Left forelimb (tissue), 1 donor: ENCODE measurements at places on chromosomes 2 and 18.
A peak's percentile ranks its signal among the peaks of the same experiment; 100 is the strongest.

DNA sequence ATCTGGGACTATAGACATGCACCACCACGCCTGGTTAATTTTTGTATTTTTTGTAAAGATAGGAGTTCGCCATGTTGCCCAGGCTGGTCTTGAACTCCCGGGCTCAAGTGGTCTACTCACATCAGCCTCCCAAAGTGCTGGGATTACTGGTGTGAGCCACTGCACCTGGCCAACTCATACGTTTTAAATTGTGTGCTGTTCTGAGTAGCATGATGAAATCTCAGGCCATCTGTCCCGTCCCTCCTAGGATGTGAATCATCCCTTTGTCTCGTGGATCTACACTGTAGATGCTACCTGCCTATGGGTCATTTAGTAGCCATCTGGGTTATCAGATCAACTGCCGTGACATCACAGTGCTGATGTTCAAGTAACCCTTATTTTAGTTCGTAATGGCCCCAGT is 38.5 kb upstream of the RMP24 start:
- no peak for DNase-seq

GRCh38 chr18:24982831-24983230 is 369.1 kb downstream of the ZNF521 start:
- DNase-seq, result no peak

DNA sequence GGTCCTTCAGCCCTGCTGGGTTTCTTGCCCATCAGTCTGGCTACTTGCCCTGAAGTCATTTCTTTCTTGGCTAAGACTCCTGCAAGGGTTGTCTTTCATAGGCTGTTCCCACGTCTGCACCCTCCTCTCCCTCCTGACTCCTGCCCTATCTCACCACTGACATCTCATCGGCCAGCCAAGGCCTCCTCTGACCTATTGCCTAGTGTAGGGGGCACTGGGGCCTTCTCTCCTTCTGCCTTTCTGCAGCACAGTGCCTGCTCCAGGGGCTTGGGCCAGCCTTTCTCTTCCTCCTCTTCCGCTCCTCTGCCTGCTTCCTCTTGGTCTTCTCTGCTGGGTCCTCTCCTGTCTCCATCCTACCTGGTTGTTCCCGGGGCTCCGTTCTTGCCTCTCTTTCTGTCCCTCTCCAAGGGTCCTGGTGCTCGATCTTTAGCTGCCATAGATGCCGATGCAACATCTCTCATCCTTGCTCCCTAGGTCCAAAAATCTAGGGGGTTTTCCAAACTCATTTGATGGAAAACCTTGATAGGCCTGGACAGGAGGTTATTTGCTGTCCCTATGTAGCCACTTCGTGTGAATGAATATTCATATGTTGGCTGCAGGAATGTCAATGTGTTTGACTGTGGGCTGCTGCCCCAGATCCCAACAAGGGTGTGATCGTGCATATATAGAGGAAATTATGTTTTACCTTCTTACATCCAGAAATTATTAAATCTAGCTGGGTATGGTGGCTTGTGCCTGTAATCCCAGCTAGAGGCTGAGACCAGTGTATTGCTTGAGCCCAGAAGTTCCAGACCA is 9.7 kb upstream of the NT5DC4 start:
- no peak for DNase-seq

- no peak for DNase-seq
Measured at GRCh38 chr2:201151127-201151981, 31.6 kb upstream of the CASP10 start.

DNA sequence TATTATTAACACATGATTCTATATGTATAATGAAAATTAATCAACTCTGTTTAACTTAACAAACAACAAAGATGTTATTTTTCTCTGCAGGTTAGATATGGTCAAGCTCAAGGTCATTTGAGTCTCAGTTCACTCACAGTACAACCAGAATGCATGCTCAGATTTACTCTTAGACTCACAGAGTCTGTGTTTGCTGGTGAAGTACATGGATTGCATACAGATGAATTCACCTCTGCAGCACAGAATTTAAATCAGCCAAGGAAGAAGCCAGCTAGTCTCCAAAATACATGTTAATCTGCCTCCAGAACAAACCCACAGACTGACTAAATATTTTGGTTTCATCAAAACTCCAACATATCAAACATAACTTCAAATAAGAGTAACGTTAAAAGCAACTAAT is 424.5 kb downstream of the RAD51AP2 start:
- DNase-seq, result no peak

DNA sequence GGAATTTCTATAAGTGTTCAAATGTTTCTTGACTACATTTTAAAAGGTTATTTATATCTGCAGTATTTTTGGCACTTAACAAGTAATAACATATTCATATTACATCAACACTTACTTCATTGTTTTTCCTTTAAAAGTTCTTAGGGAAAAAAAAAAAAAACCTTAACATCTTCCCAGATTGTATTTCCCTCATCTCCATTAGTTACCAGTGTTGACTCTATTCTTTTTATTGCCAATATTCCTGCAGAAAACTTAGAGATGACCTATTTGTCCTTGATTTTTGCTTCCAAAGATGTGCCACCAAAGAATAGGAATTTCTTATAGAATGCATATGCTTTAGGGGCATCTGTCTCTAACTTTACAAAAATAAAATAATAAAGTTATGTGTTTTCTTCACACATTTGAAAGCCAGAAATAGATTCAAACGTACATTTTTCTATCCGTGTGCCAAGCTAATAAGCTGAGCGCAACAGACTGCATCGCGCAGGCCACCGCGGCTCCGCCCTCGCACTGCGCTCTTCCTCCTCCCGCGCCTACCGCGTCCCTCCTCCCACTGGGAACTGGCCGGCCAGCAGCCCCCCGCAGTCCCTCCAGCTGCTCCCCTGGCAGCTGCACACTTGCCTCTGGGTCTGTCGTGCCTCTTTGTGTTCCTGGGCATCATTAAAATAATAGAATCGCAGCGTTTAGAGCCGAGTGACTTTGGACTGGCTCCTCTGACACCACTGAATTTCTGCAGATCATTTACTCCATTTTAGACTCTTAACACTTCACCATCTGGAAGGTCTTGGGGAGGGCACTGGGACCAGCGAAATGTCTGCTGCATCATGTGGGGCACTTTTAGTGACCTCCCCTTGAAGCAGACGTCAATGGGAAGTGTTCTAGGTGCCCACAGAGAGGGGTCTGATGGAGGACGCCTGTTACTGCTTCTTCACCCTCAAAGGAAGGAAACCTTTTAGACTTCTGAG is 21.2 kb upstream of the NAB1 start:
- DNase-seq, result peak; percentile 87

- DNase-seq, result no peak
Measured at GRCh38 chr2:188668017-188668680, 306.0 kb upstream of the COL3A1 start.

DNA sequence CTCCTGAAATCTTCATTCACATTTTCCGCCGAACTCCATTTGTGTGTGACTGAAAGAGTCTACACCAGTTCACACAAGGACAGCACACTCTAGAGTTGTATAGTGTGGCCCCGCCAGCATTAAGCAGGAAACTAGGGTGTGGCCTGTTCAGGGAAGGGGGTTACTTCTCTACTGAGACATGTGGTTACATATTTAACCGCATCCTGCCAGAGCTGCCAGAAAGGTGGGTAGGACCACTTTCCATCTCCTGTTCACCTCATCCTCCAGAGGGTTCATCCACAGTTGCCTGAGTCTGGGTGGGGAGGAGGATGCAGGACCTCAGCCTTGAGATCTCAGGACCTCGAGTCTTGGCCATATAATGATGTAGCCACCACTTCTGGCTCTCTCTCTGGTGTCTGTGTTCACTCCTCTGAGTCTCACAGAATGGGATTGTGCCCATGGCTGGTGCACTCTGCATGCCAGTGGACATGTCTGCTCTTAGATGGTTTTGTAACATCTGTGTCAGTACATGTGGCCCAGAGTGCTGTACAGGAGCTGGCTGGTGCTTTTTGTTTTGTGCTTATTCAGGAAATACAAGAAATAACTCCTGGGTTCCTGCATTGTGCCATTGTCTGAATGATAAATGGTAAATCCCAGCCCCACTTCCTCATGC is 7.7 kb upstream of the SP140L start:
- DNase-seq, result no peak

DNA sequence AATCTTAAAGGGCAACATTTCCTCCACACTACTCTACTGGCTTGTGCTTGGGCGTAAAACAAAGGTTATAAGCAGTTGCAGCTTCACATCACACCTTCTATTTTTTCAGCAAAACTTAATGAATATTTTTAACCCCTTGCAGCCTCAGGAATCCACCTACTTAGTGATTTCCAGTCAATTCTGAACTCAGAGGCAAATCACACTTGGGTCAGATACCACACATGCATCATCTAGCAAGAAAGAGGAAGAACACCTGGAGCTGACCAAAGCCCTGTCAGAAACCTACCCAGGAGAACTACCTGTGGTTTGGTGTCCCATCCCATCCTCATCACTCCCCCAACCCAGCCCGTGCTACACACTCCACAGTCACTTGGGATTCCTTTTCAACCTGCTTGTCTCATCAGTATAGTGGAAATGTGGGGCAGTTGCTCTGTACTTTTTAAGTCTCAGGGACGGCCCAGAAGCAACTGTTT is 25.5 kb downstream of the PIAS2 start:
- no peak for DNase-seq

DNA sequence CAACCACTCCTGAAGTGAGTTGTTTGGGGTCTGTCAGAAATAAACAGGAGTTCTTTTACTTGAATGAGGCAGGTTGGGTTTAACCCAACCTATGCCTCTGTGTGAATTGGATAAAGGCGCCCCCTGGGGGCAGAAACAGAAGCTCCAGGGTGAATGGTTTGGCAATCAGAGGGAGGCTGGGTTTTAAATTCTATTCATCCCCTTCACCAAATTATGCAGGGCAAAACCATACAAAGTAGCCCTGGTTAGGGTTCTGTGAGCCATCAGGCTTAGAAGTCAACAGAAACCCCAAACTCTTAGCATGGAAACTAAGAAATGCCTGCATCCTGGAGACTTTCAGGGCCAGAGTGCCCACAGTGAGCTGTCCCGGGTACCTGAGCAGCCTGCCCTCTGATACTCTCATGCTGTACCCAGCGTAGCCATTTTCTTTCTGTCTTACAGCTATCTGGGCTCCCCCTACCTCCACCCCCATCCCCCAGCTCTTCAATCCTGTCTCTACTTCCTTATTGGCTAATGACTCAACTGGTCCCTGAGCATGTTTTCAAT is 241.5 kb downstream of the ICOS start:
- DNase-seq, result no peak

DNA sequence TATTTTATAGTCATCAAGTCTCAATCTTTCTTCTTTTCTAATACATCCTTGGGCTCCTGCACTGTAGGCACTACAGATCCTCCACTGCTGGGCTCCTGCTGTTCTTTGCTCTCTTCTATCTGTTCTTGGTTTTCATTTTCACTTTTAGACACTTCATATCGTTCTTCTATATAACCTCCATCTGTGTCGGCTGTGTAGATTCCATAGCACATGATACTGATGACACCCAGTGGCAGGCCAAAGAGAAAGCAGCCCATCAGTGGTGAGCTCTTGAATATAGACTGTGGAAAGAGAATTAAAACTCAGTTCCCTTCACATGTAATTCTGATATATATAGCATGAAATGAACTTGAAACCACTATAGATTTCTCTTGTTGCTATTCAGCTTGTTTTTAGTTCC is 38.0 kb downstream of the TMX3 start:
- DNase-seq, result no peak

GRCh38 chr2:71995067-71995665 is 152.5 kb downstream of the CYP26B1 start:
- peak; percentile 25 for DNase-seq

DNA sequence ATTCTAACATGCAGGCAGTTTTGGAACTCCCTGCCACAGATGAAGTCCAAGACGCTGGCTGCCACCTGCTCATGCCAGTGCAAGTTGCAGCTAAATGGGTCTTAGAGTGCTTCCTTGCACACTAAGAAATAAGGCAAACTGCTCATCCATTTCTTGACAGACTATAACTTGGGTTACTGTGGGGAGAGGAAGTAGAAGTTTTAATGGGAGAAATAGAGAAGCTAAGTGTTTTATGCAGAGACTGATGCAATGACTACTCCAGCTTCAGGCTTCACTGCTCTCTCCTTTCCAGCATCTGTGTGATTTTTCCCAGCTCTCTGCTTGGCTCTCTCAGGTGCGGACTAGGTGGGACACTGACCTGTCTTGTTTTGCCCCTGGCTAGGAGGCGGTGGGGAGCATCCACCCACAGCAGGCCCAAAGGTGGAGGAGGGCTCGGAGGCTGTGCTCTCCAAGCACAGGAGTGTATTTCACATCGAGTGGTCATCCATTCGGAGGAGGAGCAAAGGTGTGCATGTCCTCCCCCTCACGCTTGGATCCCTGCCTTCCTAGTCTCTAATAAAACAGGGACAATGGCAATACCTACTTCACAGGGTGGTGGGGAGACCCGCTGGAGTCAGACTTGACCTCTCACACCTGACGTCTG is 48.2 kb downstream of the SLC14A2 start:
- DNase-seq, result no peak

DNA sequence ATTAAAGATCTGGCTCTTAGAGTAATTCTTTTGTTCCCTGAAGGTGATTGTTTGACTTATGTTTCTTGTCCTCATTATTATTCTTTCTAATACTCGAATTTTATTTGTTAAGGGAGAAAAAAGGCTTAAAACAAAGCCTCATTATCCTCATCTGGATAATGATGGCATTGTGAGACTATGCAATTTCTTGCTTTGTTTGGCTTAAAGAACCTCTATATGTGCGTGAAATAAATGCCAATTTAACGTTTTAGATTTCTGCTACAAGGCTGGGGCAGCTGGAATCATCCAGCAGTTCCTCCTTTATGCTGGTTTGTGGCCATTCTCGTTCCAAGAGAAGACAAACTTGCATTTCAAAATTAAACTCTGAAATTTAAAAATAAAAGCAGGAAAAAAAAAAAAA is 4.9 kb upstream of the DPYSL5 start:
- DNase-seq, result no peak

GRCh38 chr2:37300146-37300545 is 24.5 kb downstream of the PRKD3 start:
- DNase-seq, result no peak

- no peak for DNase-seq
Measured at GRCh38 chr2:191905336-191905735, 58.4 kb upstream of the CAVIN2 start.

- no peak for DNase-seq
Measured at GRCh38 chr2:217753460-217754200, 249.2 kb downstream of the TNS1 start.

- no peak for DNase-seq
Measured at GRCh38 chr2:197809064-197809463, 4.7 kb downstream of the PLCL1 start.

DNA sequence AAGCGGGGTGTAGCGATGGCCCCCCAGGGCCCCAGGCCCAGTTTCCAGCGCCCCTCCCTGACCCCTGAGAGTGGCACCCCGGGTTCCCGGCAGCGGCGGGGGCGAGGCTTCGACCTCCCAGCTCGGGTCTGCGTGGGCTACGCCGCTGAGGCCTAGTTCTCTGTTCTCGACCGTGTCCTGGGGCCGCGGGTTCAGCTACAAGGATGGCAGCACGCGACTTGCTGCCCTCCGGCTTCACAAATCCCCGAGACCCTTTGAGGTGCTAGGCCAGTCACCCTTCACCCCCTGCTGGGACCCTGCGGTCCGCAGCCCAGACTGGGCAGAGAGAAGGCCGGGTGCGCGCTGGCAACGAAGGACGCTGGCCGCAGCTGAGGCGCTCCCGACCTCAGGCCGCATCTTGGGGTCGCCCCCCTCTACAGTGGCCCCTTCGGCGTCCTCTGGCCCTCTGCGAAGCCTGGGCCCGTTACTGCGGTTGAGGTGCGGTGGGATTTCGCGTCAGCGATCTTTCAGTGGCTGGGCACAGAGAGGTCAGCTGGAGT is 1.2 kb downstream of the OTX1 start:
- DNase-seq, result no peak
